ENCODE measurements at places on chromosomes 5 and 9.

DNA sequence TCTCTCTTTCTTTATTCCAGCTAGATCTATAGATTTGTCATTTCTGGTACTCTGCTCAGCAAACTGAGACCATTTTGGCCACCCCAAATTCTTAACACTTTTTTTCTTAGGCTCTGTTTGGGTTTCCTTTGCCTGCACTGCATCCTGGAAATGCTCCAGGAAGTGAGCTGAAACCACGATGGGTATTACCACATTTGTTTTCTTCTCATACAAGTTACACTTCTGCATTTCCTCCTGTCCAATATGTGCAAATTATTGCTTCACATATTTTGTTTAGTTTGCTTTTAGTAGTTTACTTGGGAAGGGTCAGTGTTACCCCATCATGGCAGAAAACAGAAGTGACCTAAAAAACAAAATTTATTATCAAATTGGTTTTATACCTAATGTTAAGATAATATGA lies 498.6 kb upstream of the GRIN3A start:
- no peak for DNase-seq

- no peak for DNase-seq
Observed at GRCh38 chr5:130216286-130216685, 312.0 kb downstream of the CHSY3 start.

- peak; percentile 39 for DNase-seq
Observed at GRCh38 chr5:152405145-152405544, at the start of gene NMUR2. NMUR2 (minus strand) TSS chr5:152405279; CDS start chr5:152405113, 166 bp downstream.

- peak; percentile 18 for DNase-seq
Observed at GRCh38 chr9:112705768-112706427, 12.0 kb downstream of the INIP start.

GRCh38 chr5:142684508-142685041 lies 1.3 kb downstream of the FGF1 start:
- DNase-seq = no peak

DNA sequence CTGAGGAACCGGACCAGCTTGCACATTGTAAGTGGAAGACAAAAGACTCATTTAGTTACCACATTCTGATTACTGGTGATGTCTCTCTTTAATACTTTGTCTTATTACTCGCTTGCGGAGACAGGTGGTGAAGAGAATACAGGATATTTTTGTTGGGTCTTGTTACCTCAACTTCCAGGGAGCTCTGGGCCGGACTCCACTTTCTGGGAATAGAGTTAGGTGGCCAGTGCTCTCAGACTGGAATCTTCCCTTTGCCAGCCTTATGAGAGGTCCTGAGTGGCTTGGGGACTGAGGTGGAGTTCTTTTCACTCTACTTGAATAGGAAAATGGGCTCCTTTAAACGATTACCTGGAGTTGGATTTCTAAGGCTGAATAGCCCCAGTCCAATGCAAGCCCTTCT lies 33.3 kb upstream of the SPRY4 start:
- no peak for DNase-seq

DNA sequence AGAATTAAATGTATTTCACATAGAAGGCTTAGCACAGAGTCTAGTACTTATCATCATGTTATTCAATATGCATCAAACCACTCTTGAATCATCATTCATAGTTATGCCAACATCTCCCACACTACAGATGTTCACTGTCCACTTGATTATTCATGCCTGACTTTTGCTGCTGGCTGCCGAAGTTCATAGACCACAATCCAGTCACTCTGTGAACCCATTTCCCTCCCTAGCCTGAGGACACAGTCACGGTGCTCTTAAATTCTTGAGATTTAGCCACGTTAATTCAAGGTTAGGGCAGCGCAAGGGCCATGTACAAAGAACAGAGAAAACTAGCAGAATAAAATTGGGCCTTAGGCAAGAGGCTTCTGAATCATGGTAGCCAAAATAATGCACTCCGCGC lies 32.4 kb downstream of the ABCA1 start:
- DNase-seq = no peak

- no peak for DNase-seq
Observed at GRCh38 chr5:132669966-132670882, 3.6 kb upstream of the IL4 start.

- no peak for DNase-seq
Observed at GRCh38 chr5:160451281-160451680, 29.6 kb downstream of the PTTG1 start.

- no peak for DNase-seq
Observed at GRCh38 chr9:70485273-70485858, 70.9 kb upstream of the KLF9 start.

DNA sequence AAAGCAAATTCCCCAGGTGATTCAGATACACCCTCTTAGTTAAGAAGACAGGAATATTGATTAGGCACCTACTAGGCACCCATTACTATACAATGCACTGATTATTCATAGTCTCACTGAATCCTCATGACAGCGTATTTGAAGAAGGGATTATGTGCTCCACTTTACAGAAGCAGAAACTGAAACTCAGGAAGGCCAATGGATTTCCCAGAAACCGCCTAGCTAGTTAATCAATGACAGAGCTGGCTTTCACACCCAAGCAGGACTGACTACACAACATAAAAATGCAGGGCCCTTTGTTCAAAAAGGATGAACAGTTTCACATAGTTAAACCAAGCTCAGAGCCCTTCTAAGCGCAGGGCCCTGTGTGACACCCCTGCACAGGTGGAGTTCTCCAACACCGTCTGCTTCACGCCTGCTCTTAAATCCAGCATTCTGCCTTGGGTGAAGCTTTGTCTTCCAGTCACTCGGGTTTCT lies 117.3 kb downstream of the TTLL11 start:
- no peak for DNase-seq

- DNase-seq = no peak
Observed at GRCh38 chr5:138647261-138647788, 72.1 kb upstream of the HSPA9 start.

DNA sequence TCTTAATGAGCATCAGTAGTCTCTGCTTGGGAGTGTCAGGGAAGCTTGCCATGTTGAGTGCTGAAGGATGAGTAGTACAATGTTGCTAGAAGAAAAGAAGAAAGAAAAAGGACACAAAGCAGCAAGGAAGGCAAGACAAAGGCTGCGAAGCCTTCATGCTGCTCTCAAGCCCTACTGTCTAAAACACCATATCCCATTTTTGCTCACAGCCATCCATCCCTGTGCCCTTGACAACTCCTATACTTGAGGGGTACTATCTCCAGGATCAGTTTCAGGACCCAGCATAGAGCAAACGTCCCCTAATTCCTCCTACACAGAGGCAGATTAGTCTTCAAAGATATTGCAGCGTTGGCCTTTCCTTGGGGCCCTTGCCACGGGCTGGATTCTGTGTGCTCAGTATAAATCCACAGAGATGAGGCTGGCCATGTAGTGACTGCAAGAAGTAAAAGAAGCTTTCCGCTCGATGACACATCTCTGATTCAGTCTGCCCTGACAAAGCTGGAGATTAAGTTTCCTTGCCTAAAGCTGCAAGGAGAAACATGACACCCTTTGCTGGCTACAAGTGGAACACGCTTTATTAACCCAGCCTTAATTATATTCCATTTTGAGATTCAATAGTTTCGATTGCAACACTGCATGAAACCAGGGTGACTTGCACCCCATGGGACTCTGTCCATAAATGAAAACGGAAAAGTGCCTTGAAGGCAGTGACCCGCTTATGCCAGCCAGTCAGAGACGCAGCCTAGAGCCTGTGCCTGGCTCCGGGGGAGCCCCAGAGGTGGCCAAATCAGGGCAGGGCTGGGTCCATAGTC lies 304.6 kb downstream of the ACTL7B start:
- no peak for DNase-seq

DNA sequence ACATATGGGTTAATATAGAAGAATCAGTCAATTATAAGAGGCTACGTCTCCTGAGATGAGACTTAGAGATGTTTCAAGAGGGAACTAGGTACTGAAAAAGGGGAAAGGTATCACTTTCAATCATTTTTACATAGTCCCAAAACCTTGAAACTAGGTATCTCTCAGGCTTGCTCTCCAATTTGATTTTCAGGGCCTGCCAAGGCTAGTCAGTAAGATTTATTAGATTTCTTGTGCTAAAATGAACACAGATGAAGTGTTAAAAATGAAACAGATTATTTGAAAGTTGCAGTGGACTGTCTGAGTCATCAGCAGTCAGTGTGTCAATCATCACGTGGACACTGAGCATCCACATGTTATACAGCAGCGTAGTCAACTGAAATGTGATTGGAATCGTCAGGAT lies 591.1 kb downstream of the DTWD2 start:
- no peak for DNase-seq

GRCh38 chr5:150491876-150492275 lies 16.1 kb upstream of the NDST1 start:
- DNase-seq = no peak

GRCh38 chr5:75185763-75186162 lies 50.9 kb downstream of the ANKRD31 start:
- no peak for DNase-seq

GRCh38 chr9:128552744-128553440 lies 505 bp downstream of the SPTAN1 start:
- peak; percentile 53 for DNase-seq

DNA sequence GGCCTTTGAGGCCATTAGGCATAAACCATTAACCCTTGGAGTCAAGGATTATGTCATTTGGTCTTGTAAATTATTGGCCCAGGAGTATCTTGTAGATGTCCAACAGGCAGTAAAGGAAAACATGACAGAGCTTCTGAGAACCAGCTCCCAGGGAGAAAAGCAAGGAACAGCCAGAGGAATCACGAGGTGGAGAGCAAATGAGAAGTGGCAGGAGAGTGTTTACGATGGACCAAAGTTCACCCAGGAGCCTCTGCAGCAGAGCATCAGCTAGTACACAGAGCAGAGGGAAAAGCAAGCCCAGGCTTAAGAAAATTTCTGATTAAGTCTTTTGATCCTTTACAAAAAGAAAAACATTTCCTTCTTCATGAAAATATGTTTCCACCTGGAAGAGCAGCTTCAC lies 206.2 kb downstream of the NDUFS4 start:
- no peak for DNase-seq

DNA sequence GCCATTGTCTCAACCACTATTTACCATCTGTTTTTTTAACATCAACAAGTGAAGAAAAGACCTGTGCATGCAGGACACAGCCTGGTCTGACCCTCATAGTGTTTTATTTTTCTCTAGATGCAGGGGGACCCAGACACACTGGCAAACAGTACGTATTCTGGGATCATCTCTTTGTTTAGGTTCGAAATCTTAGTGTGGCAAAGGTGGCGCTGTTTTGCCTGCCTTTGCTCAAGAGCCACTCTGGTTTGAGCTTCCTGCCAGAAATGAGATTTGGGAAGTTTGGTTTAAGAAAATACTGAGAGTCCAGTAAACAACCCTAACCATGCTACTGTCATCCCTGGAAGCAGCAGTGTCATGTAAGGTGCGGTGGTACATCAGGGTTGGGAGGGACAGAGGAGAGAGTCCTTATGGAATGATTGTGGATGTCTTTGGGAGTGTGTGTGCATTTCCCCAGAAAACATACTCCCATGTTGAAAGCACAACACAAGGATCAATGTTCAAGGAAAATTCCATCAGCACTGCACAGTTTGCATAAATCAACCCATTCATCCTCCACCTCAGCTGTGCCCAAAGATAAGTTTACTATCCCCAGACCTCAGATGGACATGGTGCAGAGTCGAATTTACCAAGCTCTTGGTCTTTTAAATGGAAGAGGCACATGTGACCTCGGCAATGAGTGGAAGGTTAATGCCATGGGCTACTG lies 34.0 kb upstream of the FLT4 start:
- DNase-seq = no peak

GRCh38 chr5:65892801-65893200 lies 33.6 kb upstream of the ERBIN start:
- DNase-seq = no peak

GRCh38 chr5:154977409-154977808 lies 36.1 kb upstream of the KIF4B start:
- DNase-seq = no peak

GRCh38 chr9:112075009-112075378 lies 100.1 kb downstream of the SUSD1 start:
- no peak for DNase-seq

DNA sequence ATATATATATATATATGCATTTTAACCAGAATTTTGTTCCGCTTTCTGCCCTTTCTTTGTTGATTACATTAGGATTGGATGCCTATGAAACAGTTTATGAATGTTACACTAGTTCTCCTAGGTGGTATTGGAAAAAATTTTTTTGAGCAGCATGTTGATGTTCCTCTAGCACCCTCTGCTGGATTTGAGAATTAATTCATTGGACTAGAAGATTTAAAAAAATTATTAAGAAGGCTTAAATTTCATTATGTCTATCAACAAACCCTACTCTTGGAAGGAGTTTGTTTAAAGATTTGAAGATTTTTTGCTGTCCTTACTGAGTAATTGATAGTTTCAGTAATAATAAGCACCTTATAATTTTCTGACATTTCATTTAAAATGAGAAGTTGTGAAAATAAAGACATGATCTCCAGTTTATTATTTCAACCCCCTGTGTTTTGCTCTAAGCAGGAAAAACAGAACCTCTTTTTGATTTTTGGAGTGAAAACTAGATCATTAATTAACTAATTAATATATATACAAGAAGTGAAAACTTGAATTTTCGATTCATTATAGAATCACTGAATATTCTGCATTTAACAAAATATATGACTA lies 89.6 kb downstream of the CCDC171 start:
- no peak for DNase-seq

- DNase-seq = no peak
Observed at GRCh38 chr9:120740132-120740531, 25.9 kb upstream of the MEGF9 start.

DNA sequence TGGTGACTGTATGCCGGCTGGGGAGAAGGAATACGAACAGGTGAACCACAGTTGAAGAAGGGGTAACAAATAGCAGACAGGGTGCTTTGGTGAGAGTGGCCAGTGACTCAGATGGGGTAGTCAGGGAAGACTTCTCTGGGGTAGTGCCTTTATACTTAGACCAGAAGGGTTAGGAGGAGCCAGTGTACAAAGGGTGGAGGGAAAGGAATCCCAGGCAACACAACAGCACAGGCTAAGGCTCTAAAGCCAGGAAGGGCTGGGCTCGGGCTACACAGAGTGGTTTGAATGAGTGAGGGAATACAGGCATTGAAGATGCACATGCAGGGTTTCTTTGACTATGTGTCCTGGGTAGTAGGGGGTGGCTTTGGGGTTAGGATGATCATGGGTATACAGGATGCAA lies 70.6 kb upstream of the CXCL14 start:
- no peak for DNase-seq

DNA sequence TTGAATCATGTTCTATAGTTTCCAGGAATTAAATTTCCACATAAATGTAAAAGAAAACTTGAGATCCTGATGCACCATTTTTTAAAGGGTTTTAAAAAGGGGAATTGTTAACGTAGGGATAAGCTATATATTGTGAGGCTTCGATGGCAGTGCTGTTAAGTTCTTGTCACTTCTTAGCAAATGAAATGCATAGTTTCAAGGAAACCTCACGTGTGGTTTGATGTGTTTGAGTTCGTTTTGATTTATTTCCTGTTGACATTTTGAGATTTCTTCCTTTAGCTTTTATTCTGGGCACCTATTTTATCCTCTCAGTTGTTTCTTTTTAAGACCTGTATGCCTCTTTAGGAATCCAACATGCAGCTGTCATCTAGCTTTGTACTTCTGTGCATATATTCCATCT lies 301.0 kb downstream of the DOCK8 start:
- no peak for DNase-seq

- DNase-seq = no peak
Observed at GRCh38 chr5:103041071-103041676, 78.8 kb downstream of the GIN1 start.

All from neuronal stem cell (in vitro differentiated cells).